H9 (cell line): ENCODE measurements at places on chromosomes 11 and 22.

- DNase-seq: no peak
Measured at GRCh38 chr11:101521821-101522220, 62.0 kb downstream of the TRPC6 start.

DNA sequence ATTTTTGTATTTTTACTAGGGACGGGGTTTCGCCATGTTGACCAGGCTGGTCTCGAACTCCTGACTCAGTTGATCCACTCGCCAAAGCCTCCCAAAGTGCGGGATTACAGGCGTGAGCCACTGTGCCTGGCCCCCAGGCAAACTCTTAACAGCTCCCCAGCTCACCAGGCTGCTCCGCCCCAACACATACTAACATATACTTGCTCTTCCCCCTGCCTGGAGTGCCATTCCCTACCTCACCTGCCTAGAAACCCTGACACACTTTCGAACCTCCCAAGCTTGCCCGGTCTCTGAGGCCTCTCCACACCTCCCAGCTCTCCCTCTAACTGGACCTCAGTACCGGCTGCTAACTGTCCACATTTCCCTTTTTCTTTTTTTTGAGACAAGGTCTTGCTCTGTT, 8.5 kb downstream of the MAP4K2 start:
- DNase-seq: no peak

DNA sequence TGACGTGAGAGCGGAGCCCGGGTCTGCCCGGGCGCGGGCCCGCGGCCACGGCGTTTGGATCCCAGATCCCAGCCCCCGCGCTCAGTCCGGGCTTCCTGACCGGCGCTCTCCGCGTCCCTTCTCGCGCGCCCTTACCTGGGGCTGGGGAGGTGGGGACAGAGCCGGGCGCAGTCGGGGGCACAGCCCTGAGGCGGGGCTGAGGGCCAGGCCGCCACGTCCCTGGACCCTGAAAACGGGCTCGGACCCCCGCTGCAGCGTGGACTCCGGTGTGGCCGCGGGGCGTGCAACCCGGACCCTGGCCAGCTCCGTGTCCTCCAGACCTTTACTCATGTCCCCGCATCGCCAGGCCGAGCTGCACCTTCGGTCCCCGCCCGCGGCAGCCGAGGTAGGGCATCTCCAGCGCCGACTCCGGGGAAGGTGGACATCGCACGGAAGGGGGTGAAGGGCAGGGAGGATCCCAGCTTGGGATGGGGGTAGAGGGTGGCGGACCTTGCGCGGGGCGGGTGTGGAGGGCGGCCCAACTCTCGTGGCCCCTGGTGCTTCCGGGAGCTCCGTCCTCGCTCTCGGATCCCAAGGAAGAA, 9.9 kb upstream of the AIFM3 start:
- DNase-seq: peak; percentile 50

DNA sequence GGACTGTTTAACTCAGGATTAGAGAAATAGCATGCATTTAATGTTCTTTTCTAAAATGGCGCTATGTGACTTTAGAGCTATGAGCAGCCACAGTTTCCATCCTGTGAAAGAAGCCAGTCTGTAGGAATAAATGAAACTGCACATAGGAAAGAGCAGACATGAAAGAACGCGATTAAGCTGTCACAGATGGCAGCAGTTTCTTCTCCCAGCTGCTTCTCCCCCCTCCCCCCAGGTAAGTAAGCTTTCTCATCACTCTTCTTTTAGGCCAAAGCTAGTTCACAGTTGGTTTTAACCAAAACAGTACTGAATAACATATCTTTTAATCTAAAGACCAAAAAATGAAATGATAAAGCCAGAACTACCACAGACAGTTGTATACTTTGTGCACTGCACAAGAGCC, 266.4 kb downstream of the KCNA4 start:
- DNase-seq: no peak

GRCh38 chr11:80282643-80283042, 841.8 kb upstream of the TENM4 start:
- no peak for DNase-seq

DNA sequence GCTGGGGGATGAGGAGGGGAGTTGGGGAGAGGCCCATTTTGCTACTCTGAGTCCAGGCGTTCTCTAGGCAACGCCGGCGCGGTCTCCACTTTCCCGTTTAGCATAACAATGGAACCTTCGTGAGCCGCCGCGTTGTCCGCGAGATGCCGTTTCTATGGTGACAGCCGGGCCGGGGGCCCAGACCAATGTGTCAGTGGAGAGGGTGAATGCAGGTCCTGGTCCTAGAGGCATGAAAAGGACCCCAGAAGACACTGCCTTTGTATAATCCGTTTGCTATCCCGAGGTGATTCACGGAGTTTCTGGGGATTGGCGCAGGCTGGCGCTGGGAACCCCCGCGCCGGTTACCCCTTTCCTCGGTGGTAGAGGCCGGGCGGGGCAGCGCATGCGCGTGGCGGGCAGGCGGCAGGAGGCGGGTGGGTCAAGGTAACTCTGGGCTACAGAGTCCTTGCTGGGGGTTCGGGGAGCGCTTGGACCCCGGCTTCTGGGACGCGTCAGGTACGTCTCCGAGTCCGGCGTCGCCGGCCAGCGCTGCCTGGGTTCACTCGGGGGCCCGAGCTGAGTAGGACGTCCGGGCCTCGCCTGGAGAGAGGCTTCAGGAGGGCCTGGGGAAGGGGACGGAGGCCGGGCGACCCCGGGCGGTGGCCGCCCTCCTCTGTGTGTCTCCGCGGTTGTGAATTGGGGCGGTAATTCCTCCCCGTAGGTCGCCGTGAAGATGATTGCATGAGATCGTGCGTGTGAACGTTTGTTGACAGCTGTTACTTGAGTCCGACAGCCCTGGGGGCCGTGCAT, at the start of the genes CBY1 and FAM227A:
CBY1 (plus strand) TSS at position 383 of the 789 bp plus-strand sequence. CDS start 11,417 bp downstream, outside the sequence.
FAM227A (minus strand) TSS at position 137 of the 789 bp plus-strand sequence. CDS start 6,224 bp downstream, outside the sequence.
- DNase-seq: peak; percentile 95

DNA sequence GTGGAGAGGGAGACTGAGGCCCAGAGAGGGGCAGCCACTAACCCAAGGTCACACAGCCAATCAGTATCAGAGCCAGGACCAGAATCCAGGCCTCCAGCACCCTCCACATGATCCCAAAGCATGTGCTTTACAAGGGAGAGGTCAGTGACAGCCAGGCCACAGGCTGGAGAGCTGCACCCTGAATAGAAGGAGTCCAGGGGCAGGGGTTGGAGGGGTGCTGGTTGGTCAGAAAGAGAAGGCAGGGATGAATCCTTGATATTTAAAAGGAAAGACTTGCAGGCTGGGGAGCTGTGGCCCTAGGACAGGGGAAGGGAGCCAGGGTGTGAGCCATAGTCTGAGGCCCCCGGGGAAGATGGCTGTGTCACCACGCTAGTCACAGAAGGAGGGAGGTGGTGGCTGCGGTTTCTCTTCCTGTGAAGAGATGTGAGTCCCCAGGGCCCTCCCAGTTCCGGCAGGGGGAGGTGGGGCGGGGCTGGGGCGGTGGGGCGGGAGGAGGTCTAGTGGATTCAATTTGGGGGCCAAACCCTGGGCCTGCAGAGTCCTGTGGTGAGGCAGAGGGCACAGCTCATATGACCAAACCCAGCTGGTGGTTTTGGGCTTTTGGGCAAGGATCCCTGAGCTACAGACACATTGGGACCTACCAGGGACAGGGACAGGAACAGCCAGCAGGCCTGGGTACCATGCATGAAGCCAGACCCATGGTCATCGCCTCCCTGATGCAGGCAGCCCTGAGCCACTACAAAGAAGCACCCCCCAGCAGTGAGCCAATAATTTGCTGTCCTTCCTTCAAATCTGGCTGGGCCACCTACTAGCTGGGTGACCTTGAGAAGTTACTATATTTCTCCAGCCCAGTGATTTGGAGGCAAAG, 14.0 kb downstream of the RAC2 start:
- DNase-seq: no peak

GRCh38 chr11:132186699-132187098, 816.3 kb downstream of the NTM start:
- peak; percentile 39 for DNase-seq

- no peak for DNase-seq
Measured at GRCh38 chr11:132154781-132155180, 784.4 kb downstream of the NTM start.

GRCh38 chr11:61545921-61546320, 35.0 kb downstream of the SYT7 start:
- DNase-seq: no peak

DNA sequence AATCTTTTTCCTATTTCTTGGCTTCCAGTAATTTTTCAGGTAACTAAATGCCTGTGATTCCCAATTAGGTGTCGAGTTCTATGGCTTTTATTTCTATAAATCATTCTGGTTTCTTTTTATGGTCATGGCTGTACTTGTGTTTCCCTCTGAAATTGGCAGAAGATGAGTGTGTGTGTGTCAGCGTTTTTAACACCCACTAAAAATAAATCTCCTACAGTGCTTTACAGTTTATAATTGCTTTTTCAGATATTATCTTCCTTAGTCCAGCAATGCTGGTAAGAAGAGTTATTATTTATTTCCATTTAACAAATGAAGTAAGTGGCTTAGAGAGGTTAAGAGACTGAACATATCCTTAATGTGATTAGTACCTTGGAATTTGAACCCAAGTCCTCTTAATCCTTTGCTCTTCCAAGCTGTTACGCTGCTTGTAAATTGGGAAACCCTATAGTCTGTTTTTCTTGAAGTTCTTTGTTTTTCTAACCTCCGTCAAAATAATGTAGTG, 125.2 kb downstream of the TEAD1 start:
- no peak for DNase-seq

GRCh38 chr22:39917197-39917643, 16.3 kb downstream of the GRAP2 start:
- no peak for DNase-seq

GRCh38 chr11:81869351-81870065, 864.2 kb downstream of the FAM181B start:
- no peak for DNase-seq

DNA sequence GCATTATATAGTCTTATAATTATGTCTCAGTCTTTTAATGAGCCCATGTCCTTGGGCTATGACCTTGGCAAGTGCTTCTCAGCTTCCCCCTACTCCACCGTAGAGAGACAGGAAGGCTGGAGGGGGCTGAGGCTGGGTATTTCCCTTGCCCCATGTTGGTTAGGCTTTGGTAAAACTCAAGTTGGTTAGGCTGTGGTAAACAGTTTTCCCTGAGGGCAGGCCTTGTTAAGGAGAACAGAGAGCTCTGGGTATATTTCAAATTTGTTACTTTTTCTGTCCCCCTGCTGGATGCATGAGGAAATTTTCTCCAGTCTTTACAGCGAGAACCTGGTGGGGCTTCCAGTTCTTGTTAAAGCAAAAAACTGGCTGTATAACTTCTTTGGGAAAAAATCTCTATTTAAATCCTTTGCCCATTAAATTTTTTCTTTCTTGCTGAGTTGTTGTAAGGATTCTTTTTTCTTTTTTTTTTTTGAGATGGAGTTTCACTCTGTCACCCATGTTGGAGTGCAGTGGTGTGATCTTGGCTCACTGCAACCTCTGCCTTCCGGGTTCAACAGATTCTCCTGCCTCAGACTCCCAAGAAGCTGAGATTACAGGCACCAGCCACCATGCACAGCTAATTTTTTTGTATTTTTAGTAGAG, 12.2 kb upstream of the DCHS1 start:
- DNase-seq: no peak

GRCh38 chr22:46726066-46726985, 11.7 kb downstream of the CERK start:
- DNase-seq: no peak

- no peak for DNase-seq
Measured at GRCh38 chr22:36541831-36542411, 13.0 kb upstream of the EIF3D start.

DNA sequence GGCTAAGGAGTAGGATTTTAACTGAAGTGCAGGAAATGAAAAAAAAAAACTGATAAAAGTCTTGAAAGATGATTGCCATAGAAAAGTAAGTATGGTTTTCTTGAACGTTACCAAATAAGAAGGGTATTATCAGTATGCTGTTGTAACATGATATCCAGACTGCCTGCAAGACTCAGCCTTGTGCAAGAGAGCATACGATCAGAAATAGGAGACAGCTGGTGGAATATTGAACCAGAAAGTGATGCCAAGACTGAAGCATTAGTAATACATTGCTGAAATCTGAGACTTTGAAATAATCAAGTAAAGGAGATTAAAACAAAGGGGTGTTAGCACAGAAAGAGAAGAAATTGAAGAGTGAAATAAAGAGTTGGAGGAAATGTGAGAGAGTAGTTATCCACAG, 452.7 kb upstream of the CNTN5 start:
- DNase-seq: no peak

DNA sequence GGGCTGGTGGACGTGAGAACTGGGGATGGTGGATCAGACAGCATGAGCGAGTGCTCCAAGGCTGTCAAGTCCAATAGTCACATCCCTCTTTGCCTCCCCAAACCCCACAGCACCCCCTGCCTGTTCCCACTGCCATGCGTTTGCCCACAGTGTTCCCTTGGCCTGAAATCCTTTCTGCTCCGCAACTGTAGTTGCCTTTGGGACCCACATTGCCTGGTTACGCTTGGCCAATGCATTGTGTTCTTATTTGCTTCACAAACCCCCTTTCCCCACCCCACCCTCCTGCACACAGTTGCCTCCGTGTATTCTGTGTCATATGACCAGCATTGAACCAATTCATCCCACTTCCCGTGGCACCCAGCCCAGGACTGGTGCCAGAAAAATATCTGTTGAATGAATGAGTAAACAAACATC, 2.1 kb upstream of the KIAA0930 start:
- DNase-seq: no peak

DNA sequence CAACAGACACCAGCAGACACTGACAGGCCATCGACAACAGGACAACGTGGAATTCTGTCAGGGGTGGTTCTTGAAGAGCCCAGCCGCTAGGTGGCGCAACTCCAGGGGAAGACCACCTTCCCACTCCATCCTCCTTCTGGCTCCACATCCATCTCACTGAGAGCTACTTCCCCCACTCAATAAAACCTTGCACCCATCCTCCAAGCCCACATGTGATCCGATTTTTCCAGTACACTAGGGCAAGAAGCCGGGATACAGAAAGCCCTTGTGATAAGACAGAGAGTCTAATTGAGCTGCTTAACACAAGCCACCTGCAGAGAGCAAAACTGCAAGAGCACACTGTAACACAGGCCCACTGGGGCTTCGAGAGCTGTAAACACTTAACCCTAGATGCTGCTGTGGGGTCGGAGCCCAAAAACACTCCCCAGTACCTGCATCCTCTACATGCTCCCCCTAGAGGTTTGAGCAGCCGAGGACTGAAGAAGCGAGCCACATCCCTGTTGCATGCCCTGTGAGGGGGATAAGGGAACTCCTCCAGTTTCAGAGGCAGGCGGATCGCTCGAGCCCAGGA, 11.5 kb upstream of the RAB39A start:
- peak; percentile 77 for DNase-seq

DNA sequence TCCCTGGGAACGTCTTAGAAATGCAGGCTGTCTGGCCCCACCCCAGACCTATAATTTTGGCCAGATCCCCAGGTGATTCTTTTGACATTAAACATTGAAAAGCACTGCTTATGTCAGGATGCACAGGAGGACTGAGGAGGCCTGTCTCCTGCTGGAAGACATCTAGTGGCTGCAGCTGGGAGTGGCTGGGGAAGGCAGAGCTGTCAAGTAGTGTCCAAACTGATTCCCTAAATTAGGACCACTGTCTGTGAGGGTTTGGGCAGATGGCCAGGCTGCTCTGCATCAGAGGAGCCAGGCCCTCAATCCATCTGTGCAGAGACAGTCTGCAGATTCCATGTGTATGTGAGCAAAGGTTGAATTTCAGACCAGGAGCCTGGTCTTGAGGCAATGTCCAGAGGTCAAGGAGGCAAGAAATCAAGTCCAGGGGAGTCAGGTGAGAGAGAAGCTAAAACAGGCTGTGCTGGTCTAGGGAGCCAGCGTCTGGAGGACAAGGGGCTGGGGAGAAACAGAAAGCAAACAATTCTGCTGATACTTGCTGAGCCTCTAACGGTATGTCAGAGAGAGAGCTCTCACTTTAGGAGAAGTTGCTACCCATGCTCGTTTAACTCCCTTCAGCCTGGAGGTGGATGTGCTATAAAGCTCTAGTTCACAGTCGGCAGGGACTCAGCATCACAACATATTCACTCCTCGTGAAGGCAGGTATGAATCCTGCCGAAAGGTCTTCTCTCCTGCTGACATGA, 15.3 kb upstream of the SYTL2 start:
- DNase-seq: peak; percentile 54
